Lower lobe of right lung (tissue), 2 donors: ENCODE measurements at places on chromosomes 2 and 18. TPM values are rescaled to one million over a fixed set of nuclear protein-coding genes. Genes with fewer than 3 reads are reported as not detected.

GRCh38 chr2:10413503-10413902 is 34.6 kb downstream of the ODC1 start:
- DNase-seq: no peak

GRCh38 chr2:239002954-239003623 is 155.2 kb downstream of the TWIST2 start:
- no peak for DNase-seq

DNA sequence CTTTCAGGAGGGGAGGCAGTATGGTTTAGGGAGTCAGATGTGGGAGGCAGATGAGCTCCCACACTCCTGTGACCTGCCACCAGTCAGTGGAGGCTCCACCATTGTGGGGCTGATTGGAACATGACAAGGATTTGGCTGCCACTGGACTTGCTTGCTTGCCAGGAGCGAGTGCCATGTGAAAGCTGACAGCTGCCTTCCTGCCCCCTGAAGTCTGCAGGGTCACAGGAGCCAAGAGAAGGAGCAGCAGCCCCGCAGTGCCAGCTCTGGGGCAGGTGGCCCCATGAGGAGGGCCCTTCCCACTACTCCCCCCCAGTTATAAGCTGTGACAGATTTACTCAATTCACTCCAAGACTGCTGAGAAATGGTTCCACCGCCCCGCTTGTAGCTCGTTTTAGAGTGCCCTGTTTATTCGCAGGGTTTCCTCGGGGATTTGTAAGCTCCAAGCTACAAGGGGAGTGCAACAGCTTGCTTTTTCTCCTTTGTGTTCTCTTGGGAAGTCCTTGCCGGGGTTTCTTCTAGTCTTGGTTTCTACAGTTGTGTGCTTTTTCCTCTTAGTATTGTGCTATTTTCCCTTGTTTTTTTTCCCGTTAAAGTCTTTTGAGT is 414.3 kb downstream of the MEIS1 start:
- DNase-seq: no peak

DNA sequence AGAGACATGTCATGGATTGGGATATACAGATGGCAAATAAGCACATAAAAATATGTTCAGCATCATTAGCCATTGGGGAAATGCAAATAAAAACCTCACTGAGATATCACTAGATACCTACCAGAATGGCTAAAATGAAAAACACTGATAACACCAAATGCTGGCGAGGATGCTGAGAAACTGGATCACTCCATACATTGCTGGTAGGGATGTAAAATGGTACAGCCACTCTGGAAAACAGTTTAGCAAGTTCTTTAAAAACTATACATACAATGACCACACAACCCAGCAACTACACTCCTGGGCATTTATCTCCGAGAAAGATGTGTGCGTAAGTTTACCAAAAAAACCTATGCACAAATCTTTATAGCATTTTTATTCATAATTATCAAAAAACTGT is 13.9 kb downstream of the PIAS2 start:
- DNase-seq: no peak

- DNase-seq: no peak
Measured at GRCh38 chr2:55239656-55240222, 7.3 kb downstream of the RPS27A start.

- DNase-seq: no peak
Measured at GRCh38 chr2:3654531-3655225, 3.3 kb upstream of the ALLC start.

GRCh38 chr2:36663851-36664695 is 32.4 kb upstream of the VIT start:
- DNase-seq: no peak

DNA sequence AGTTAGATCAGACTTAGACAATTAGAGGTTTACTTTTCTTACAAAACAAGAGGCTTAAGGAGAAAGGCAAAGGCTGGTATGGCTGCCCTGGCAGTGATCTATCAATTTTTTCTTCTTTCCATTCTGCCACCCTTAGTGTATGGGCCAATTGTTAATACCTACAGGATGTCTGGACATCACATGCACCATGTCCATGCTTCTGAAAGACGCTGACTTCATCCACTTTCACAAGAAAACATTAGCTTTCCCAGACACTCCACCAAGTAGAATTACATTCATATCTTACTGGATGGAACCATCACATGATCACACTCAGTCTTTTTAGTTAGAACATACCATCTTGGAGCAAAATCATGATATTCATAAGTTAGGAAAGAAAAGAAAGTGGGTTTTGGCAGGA is 120.9 kb downstream of the ARHGAP28 start:
- DNase-seq: no peak

DNA sequence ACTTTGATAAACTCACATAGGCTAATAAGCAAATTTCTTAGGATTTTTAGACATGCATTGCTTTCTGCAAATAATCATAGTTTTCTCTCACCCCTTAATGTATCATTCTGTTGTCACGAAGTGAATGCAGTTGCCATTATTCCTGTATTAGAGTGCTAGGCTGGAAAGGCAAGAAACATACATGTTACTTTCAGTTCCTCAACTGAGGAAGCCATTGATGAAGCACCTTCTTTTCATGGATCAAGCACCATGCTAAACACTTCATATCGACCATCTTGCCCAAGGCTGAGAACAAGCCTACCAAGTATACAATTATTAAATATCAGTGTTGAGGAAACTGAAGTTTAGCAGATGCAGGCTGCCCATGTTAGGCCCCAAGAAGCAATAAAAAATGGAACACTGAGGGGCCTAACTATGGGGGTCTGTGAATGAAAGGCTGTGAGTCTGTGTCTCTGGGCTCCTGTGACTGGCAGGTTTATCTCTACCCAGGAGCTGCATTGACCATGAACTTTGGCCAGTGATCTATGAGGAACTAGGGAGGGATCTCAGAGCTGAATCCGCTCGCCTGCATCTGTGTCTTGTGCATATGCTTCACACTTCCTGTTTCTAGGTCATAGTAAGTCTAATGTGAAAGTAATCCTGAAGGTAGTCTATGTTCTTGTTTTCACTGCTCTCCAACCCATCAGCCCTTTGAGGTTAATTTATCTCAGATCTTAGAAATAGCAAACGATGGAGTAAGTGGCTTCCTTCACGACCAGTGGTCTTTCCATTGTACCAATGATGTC is 16.0 kb upstream of the TSPYL6 start:
- no peak for DNase-seq

DNA sequence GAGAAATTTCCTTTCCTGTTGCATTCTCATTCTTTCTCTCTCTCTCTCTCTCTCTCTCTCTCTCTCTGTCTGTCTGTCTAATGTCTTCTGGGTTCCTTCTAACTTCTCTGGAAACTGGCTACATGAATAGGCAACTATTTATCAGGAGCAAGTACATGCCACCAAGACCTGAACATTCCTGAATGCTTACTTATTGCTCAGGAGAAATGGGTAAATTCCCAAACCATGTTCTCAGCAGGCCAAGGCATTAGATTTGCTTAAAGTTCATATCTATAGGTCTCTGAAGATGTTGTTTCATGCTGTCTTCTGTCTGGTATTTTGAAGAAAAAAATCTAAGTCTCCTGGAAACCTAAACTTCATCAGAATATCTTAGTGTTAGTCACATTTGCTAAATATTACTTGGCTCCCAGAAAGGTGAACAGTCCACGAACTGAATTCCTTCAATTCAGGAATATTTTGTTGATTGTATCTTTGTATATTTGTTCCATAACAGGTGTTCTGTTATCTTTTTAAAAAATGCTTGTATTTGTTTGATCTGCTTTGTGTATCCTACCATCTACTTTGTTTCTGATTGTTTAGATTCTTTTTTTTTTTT is 77.2 kb upstream of the FIGN start:
- no peak for DNase-seq

RNF125 gene
- 8.1 TPM for total RNA-seq

TSPYL6 gene
- not detected for total RNA-seq

FEV gene
- total RNA-seq: not detected

RTP5 gene
- not detected for total RNA-seq

MAP3K19 gene
- total RNA-seq: 7.2 TPM
